ENCODE measurements at places on chromosomes 5 and 9. TPM values are rescaled to one million over a fixed set of nuclear protein-coding genes. Genes with fewer than 3 reads are reported as not detected.
A peak's percentile ranks its signal among the peaks of the same experiment; 100 is the strongest.

- DNase-seq = no peak
These were observed 140.6 kb downstream of the OSTF1 start for GRCh38 chr9:75228893-75229292.

GRCh38 chr5:11311272-11311671 lies 550.2 kb upstream of the DAP start:
- no peak for DNase-seq

GRCh38 chr5:14213253-14213652 lies 70.1 kb downstream of the TRIO start:
- no peak for DNase-seq

- no peak for DNase-seq
These were observed 365.2 kb downstream of the BRINP1 start for GRCh38 chr9:119003882-119004617.

DNA sequence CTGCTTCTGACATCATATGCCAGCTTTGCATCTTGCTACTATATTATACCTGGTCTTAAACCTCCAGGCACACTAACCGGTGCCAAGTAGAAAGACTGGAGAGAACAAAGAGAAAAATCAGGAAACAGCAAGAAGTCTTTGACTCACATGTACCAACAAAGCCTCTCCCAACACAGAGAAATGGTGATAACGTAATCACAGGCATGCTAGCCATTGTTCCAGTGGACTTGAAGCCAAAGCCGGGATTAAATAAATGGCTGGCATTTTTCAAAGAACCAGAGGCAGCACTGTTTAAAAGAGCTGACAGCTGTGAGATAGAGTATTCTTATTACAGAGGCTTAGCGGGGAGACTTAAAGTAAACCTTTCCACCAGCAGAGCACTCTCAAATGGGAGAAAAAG lies 148.4 kb upstream of the NFIL3 start:
- peak; percentile 62 for DNase-seq

Gene KCNN2
- 0.50 TPM for total RNA-seq

GRCh38 chr9:90926936-90927335 lies 125.3 kb downstream of the SYK start:
- peak; percentile 28 for DNase-seq

Gene FST
- total RNA-seq = 759 TPM

Gene IGFBPL1
- total RNA-seq = not detected

DNA sequence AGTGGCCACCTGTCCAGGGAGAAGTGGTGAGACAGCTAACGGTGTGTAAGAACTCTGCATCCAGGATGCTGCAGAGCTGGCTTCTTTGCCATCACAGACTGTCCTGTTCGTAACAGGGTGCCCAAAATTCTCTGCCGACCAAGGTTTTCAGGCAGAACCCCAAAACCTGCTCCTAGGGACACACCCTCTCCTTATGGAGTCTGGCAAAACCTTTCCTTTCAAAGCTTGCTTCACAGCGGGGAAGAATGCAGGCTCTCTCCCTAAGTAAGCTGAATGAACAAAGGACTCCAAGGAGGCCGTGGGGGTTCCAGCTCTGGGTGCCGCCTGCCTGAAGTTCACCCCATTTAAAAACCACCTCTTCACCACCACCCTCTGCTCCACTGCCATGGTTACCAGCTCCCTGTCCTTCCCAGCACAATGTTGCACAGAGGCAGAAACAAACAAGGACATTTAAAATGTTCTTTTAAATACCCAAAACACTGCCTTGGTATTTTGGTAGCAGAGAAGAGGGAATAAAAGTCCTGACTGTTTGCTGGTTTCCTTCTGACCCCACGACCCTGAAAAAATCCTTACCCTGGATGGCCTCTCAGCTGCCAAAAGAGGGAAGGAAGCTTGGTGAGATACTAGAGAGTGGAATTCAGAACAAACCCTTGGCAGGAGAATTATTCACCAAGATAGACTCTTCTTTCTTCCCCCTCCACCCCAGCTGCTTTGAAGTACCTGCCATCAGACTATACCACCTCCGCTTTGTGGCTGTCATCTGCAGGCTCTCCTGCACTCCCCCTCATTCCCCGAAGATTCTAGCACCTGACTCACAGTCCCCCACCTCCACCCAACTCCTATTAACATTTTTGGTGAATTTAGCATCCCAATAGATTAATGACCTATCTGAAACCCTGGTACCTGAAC lies 7.1 kb upstream of the KLF9 start:
- DNase-seq = peak; percentile 74

DNA sequence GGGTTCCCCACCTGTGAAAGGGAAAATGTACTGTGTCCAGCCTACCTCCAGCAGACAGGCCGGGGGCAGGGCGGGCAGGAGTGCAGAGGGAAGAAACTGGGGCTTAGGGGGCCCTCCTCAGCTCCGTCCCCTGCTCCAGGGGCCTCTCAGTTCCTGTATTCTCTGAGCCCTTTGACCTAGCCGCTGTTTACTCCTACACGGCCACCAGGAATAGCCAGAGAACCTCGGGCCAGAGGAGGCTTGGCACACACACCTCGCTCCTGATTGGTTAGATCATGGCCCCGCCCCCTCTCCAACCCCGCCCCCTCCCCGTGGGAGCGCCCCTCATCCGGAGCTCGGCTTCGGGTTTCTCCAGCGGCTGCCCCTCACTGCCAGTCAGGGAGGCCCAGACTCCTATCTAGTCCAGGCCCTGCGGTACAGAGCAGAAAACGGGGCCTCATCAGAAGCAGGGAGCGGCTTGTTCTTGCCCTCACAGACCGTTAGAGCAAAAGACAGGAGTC lies 2.2 kb downstream of the ST6GALNAC6 start:
- peak; percentile 67 for DNase-seq

DNA sequence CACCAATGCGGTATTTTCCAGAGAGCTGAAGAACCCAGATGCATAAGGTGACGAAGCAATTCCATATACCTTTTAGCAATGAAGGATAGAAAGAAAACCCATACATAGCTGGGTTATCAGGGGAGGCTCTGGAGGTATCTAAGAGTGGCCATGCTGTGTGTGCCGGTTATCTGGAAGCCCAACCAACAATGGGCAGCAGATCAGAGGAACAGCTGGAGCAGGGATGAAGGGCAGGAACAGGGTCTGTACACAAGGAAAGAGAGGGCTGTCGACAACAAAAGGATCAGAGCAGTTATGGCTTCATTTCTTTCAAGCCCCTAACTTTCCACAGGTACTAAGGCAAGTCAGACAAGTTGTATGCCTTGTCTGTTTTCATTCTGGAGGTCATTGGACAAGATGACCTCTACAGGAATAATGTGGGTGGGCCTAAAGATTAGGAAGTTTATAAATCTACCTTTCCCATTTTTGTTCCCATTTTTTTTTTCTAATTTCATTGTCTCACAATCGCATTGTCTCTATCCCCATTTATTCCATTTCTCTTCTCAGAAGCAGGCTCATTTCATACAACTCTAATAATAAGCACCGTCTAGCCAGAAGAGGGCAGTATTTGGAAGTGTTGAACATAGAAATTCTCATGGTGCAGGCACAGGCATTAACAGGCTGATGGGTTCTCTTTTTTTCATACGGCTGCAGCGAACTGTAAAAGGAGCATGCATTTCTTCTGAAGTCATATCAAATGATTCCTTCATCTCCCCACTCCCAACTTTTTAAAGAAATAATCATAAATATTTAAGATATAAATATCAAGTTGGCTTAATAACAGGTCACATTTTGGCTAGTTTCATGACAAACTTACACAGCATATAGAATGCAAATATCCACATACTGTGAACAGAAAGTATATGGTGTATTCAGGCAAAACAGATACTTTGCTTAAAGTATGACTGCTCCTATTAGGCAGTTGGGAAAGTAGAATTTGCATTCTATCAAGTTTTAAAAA lies 63.5 kb downstream of the ZNF474 start:
- peak; percentile 58 for DNase-seq

- no peak for DNase-seq
These were observed 9.9 kb downstream of the AK1 start for GRCh38 chr9:127867356-127868277.

Gene MYMK
- total RNA-seq = not detected

DNA sequence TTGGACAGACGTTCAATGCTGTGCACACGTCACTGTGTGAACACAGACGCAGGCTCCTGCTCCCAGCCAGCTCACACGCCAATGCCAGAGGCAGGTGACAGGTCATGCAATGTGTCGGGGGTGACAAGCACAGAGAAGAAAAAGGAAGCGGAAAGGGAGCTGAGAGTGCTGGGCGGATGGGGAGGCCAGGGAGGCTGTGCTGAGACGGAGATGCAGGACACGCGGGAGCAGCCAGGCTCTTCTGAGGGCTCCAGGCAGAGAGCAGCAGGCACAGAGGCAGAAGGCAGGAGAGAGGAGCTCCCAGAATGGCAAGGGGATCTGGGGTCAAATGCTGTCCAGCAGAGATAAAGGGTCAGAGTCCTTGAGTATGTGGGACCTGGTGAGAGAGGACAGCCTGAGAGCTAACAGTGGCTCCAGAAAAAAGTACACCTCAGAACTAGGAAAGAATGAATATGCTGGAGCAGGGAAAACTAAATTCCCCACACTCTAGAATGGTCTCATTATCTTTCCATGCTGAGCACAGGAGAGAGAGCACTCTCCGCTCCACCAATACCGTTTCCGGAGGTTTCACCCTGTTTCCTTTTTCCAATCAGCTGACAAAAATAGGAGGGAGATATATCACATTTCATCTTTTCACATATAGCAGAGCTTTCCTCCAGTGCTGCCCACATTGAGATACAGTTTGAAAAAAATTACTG lies 32.8 kb upstream of the NSMF start:
- DNase-seq = no peak

- peak; percentile 72 for DNase-seq
These were observed 92.2 kb upstream of the CKMT2 start for GRCh38 chr5:81140943-81141342.

- no peak for DNase-seq
These were observed at the start of gene PCDHA5 for GRCh38 chr5:140821375-140822280. Gene PCDHA5, plus strand, starts transcription at chr5:140821613.

Gene EMB
- 11.6 TPM for total RNA-seq

DNA sequence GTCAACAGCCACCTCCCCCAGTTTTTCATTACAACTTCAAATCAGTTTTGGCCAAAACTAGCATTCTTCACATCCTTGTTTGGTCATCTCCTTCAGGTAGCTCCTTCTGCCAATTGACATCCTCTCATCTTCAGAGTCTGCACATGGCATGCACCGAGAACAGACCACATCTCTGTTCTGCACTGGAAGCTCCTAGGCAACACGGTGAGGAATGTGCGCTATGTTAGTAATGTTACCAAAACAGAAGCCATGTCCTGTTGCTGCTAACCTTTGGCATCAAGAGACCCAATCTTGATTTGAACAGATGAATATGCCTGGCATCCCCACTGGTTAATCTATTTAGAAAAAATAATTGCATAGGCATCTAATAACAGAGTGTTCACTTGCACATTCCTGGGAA lies 5.1 kb upstream of the HK3 start:
- DNase-seq = no peak

GRCh38 chr5:33565324-33565723 lies 124.6 kb downstream of the TARS1 start:
- peak; percentile 44 for DNase-seq

- no peak for DNase-seq
These were observed 43.4 kb downstream of the PFDN1 start for GRCh38 chr5:140259500-140259899.

Gene LVRN
- 0.17 TPM for total RNA-seq

DNA sequence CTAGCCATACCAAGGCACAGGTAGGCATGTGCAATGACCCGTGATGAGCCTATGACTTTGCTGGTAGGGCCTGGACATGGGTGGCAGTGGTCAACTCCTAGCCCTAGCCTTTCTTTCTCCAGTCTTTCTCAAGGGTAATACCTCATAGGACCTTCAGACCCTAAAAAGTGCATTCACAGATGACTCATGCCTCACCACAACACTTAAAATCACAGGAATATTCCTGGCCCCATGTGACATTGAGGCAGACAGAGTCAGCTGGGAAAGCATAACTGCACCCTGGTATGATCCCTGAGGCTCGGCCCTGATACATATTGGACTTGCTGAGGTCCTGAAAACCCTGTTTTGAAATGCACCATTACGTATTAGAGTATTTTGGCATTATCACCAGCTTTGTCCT lies 449.5 kb downstream of the HINT1 start:
- peak; percentile 56 for DNase-seq

GRCh38 chr5:176742246-176743105 lies 67.9 kb upstream of the UNC5A start:
- DNase-seq = no peak

DNA sequence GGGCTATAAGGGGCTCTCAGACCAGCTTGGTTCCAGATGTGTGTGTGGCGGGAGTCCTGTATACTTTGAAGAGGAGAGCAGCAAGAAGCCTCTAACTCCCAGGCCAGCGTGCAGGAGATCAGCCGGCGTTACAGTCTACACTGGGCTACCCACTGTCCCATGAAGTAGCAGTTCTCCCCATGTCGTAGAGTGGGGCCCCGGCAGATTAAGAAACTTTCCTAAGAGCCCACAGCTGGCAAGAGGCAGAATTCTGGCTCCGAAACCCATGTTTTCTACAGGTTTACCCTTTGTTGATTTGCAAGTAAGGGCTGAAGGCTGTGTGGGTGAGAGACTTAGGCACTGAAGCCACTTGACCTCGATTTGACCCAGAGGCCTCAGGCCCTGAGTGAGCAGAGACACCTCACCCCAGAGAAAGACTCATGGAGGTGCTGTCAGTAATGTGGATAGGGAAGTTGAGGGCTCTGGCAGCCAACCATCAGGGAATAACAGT lies 881 bp upstream of the B4GALT1 start:
- DNase-seq = no peak

DNA sequence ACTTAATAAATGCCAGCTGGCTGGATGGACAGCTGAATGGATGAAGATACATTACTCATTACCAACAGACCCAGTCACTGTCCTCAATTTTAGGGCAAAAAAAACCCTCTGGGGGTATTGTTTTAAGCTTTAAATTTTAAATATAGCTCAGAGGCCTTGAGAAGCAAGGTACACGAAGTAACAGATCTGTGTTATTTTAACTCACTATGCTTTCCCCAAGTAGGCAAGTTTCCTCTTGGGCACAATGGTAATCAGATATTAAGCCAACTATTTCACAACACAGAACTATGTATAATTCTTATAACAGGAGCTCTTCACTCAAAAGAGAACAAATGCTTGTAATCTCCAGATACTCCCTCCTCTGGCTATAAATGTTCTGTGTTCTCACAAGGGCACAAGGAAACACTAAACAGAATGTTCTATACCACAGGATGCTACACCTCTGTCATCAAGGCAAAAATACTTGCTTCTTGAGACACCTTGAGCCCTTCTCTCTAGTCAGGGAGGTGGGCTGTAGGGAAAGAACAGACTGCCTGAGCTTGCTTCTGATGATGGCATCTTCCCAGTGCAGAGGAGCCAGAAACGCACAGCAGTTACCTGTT lies 443.8 kb downstream of the SPOCK1 start:
- DNase-seq = no peak
